Chondrocyte (in vitro differentiated cells): ENCODE measurements at places on chromosomes 13 and 19. TPM values are rescaled to one million over a fixed set of nuclear protein-coding genes. Genes with fewer than 3 reads are reported as not detected.

DNA sequence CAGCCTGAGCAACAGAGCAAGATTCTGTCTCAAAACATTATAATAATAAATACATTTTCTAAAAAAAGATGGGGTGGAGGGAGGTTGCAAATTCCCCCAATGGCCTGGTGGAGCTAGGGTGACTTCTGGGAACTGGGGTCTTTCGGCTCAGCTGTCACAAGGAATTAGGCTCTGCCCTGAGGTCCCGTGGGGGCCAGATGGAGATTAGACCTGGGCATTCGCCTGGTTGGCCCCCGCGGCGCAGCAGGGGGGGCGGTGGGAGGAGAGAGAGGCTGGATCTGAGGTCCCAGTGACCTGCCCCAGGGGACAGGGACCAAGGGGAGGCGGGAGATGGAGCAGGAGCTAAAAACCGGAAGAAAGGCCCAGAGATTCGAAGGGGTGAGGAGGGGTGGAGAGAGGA lies 14.8 kb downstream of the FUT6 start:
- no peaks in the 10 kb centered on the region for H3K27me3 ChIP-seq
- DNase-seq = no peak
- H3K4me3 ChIP-seq = no peak overlapping the region
- peaks cover 14% of the 10 kb centered on the region for H3K4me1 ChIP-seq

DNA sequence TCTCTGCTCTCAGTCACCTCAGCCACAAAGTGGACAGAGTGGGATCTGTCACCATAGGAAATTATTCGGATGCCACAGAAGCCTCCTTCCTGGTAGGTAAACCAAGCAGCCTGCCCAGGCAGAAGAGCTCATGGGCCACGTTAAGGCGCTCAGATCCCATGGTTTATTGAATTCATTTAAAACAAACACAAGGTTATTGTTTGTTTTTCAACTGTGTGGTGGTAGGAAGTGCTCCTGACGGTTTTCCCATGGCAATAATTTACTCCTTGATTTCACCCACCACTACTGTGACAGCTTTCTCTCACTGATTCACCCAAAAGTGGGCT lies 14.4 kb downstream of the BCAM start:
- no peak overlapping the region for H3K4me3 ChIP-seq
- no peak overlapping the region for H3K27ac ChIP-seq
- DNase-seq = no peak

DNA sequence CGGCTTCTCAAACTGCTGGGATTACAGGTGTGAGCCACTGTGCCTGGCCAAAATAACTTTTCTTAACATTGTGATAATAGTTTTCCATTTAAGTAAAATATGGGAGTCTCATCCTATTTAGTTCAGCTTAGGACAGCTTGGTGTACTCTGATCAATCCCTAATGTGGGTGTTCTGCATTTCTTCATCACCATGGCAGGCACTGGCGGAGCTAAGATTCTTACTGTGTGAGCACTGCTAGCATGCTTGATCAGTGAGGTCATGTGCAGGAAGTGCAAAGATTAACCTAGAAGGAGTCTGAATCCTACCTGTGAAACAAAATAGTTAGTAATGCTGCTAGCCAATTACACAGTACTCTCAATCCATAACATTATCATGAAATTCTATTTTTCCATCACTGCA lies 1684.2 kb upstream of the SLC10A2 start:
- H3K27ac ChIP-seq = no peak overlapping the region
- no peak overlapping the region for H3K4me3 ChIP-seq

DNA sequence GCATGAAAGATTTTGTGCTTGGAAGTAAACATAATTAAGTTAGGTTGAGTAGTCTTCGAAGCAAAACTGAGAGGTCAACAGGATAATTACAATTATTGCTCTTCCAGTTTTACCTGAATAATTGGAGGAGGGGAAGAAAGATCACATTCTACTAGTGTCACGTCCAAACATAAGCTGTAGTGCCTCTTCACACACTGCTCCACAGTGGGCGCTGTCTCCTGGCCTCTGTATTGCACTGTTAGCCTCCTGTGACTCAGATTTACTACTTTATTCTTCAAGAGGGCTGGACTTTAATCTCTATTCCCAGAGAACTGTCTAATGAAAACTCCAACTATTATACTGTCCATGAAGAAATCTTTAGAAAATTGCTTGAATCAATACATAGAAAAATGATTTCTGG lies 62.9 kb downstream of the TRPC4 start:
- no peak overlapping the region for H3K27ac ChIP-seq
- no peaks in the 10 kb centered on the region for H3K27me3 ChIP-seq
- H3K36me3 ChIP-seq = no peaks in the 10 kb centered on the region
- DNase-seq = no peak
- H3K4me3 ChIP-seq = no peak overlapping the region
- peaks cover 7% of the 10 kb centered on the region for H3K4me1 ChIP-seq

- H3K4me1 ChIP-seq = peaks cover 14% of the 10 kb centered on the region
- no peaks in the 10 kb centered on the region for H3K27me3 ChIP-seq
- H3K36me3 ChIP-seq = no peaks in the 10 kb centered on the region
- H3K4me3 ChIP-seq = no peak overlapping the region
- DNase-seq = no peak
- no peak overlapping the region for H3K27ac ChIP-seq
Observed at GRCh38 chr19:29956855-29957254, 14.8 kb downstream of the URI1 start.

CEACAM8 gene
- total RNA-seq = not detected in 3 replicates

PROZ gene
- total RNA-seq = not detected in 3 replicates

IFNL1 gene
- not detected in 3 replicates for total RNA-seq
